ENCODE measurements at places on chromosomes 2 and 18.

DNA sequence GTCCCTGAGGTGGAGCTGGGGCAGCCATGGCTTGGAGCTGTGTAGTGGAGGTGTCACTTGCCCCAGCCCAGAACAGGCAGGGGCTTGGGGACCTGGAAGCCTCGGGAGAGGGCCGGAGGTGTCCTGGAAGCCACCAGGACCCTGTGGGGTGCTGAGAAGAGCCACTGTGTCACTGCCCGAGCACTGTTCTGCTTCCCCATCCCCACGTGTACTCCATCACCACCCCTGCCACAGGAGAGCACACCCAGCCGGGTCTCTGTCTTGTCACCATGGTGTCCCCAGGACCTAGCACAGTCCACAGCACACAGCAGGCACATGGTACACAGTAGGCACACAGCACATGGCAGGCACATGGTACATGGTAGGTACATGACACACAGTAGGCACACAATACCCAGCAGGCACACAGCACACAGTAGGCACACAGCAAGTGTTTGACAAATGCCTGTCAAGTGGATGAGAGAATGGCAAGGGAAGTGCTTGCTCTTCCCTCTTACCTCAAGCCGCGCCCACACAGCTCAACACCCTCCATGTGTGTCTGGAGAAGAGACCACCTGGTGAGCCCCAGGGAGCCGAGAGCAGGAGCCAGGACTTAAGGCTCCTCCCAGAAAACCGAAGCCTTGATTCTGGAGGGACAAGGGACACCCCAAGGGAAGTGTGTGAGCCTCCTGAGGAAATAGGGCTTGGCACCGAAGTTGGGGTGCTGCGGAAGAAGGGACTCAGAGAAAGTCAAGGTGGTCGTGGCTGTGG lies 13.3 kb downstream of the MBP start:
- no peak for DNase-seq

DNA sequence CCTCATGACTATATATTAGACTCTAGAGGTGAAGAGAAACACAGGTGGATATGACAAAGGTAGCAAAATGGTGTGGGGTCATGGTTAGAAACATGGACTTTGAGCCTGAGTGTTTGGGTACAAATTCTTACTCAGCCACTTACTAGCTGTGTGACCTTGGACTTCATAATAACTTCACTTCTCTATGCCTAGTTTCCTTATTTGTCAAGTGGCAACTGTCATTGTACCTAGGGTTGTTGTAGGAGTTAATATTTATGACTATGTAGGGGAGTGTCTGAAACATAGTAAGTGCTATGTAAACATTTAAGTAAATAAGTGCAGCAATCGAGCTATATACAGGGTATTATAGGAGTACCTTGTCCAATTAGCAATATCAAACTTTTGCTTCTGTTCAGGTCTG lies 49.7 kb upstream of the RAPH1 start:
- DNase-seq: no peak

DNA sequence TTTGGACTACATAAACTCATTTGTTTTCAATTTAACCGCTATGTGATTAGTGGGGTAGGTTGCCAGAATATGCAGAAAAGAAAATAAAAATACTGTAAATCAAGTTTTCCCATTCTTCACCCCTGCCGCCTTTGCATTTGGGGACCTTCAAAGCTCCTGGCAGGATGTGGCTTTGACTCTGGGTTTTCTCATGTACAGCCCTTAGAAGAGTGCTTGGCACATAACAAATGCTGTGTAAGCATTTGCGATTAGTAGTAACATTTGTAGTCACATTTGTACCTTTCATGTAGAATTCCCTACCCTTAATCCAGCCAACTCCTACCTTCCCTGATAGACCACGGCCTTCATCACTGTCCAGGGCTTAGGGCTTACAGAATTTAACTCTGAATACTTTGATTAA lies 262.6 kb downstream of the MREG start:
- DNase-seq: no peak

DNA sequence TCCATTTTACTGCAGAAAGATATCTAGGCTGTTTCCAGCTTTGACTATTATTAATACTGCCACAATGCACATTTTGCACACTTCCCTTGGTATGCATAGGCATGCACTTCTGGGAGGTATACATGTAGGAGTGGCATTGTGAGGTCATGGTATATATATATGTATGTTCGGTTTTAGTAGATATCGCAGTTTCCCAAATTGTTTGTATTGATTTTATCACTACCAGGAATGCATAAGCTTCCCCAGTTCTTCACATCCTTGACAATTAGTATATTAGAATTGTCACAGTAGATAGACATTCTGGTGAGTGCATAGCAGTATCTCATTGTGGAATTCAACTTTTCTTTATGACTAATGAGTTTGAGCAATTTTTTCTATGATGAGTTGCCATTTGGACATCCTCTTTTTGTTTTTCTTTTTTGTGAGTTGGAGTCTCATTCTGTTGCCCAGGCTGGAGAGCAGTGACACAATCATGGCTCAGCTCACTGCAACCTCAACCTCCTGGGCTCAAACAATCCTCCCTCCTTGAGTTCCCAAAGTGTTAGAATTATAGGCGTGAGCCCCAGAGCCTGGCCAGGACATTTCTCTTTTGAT lies 4.2 kb upstream of the GRB14 start:
- no peak for DNase-seq
